ENCODE measurements at places on chromosomes 11 and 22. TPM values are rescaled to one million over a fixed set of nuclear protein-coding genes. Genes with fewer than 3 reads are reported as not detected.

DNA sequence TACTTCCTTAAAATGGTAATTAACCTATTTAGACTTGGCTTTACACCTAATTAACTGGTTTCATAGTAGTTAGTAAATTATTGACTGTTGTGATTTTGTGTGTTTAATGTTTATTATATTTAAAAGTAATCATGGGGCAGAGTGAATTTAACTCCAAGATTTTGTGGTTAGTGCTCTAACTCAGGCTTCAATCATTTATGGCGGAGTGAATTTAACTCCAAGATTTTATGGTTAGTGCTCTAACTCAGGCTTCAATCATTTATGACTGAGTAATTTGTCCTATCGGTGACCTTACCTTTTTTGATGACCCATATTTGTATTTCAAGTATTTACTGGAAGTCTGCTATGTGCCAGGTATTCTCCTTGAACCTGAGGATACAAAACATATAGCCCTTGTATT lies 7.2 kb downstream of the PRRG4 start:
- H3K27ac ChIP-seq = no peak overlapping the region
- DNase-seq = no peak
- no peaks in the 10 kb centered on the region for H3K36me3 ChIP-seq
- H3K4me1 ChIP-seq = no peaks in the 10 kb centered on the region
- peaks cover 14% of the 10 kb centered on the region for H3K27me3 ChIP-seq

DNA sequence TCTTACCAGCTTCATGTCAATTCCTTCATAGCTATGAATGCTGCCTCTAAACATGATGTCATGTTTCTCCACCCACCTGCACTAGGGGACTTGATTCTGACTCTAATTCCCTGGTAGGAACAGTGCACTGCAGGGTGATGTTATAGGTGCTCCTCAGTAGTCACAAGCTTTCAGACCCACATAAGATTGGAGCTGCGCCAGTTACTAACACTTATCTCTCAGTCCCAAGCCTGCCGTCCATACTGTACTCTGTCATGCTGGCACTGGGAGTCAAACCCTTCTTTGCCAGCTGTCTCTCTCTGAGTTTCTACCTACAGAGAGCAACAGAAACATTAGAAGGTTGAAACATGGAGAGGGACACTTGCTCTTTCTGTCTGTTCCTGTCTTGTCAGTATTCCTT lies 5.5 kb downstream of the OR56A1 start:
- H3K4me1 ChIP-seq = no peaks in the 10 kb centered on the region

DNA sequence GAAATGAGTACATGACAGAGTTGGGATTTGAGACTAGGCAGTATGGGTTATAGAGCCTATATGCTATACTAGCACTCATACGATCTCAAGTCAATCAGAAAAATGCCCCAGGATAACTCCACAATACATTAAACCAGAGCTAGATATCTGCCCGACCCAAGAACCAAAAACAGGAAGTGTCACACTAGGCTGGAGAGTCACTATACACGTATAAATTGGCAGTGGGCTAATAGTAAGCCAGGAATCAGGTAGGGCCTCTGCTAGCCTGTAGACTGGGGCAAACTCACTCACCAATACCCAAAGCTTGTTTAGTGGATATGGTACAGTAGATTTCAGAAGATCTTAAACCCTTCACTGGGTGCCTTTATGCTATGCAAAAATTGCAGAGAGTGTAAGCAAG lies 16.2 kb upstream of the EIF4G2 start:
- peaks cover 11% of the 10 kb centered on the region for H3K36me3 ChIP-seq
- H3K4me1 ChIP-seq = peaks cover 7% of the 10 kb centered on the region
- H3K27ac ChIP-seq = no peak overlapping the region
- no peak for DNase-seq
- no peaks in the 10 kb centered on the region for H3K27me3 ChIP-seq

DNA sequence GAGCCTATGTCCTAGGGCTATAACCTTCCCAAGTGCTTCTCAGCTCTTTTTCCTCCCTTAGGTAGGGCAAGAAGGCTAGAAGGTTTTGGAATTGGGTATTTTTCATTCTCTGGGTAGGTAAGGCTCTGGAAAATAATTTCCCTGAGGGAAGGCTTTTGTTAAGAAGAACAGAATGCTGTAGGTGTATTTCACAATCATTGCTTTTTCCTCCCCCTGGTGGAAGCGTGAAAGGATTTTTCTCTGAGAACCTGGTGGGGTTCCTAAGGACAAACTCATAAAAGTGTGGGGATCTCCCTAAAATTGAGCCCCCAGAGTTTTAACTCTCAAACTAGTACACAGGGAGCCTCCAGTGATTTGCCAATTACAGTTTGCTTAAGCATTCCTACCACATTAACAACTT lies 41.1 kb upstream of the NARS2 start:
- H3K27ac ChIP-seq = no peak overlapping the region
- peaks cover 2% of the 10 kb centered on the region for H3K36me3 ChIP-seq
- peaks cover 2% of the 10 kb centered on the region for H3K27me3 ChIP-seq
- H3K4me1 ChIP-seq = no peaks in the 10 kb centered on the region
- DNase-seq = no peak

Gene ANGPTL5
- not detected for total RNA-seq

DNA sequence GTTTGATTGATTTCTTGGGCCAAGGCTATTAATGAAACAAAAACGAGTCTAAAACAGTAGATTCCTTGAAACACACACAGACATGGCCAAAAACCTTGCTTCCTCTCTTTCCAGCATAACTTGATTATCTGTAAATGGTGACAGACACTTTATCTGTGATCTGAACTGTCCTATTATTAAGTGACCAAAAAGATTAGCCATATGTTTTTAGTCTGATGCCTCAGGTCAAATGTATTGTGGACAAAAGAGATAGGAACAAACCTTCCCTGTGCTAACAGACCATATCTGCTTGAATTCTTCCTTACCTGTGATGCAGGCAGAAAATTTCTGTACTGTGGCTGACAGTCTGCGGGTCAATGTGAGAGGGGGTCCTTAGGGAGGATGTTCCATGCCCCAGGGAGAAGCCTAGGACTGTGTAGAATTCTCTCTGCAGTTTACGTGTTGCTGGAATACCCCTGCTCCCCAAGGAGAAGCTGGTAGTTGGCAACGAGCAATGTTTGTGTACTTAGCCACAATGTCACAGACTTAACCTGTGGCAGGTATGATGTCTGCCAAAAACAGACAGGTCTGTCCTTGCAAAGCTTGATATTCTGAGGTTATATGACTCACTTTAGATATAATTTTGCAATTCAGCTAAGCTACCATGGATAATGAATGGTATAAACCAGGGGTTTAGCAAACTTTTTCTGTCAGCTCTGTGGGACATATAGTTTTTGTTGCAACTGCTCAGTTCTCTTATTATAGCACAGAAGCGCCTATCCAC lies 31.2 kb downstream of the C11orf71 start:
- H3K4me3 ChIP-seq = no peak overlapping the region
- no peaks in the 10 kb centered on the region for H3K36me3 ChIP-seq
- no peak for DNase-seq
- peaks cover 12% of the 10 kb centered on the region for H3K27me3 ChIP-seq
- H3K27ac ChIP-seq = no peak overlapping the region
- H3K4me1 ChIP-seq = no peaks in the 10 kb centered on the region

GRCh38 chr11:13480198-13480597 lies 15.6 kb downstream of the PTH start:
- no peak for DNase-seq
- H3K27me3 ChIP-seq = peaks cover 13% of the 10 kb centered on the region
- no peak overlapping the region for H3K4me3 ChIP-seq
- no peaks in the 10 kb centered on the region for H3K36me3 ChIP-seq
- H3K27ac ChIP-seq = no peak overlapping the region
- no peaks in the 10 kb centered on the region for H3K4me1 ChIP-seq

DNA sequence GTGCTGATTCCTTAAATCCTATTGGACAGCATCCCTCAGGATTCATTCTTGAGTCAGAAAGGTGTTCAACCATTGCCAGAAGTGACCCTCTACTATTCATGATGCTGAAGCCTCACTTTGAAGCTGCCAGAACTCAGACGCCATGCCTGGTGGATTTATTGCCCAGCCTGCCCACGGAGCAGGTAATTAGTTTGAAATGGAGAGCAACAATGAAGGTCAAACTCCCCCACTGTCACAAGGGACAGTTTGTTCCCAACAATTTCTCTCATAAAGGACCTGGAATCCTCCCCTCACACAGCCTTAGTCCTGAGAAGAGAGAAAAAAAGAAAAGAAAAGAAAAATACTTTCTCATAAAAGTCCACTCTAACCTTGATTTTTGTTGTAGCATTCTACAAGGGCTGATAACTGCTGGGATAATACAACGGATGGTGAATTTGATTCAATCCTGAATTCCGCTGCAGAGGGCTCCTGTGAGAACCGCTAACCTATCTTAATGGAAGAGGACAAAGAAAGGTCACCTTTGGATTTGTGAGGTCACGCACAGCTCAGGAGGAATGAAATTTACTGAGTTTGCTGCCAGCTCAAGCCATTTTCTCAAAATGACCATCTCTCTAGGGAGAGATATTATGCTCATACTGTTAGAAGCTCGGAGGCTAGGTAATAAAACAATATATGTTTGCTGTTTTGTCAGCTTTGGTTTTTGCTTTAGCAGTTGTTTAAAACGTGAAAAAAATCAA lies 161.6 kb upstream of the SYN3 start:
- no peaks in the 10 kb centered on the region for H3K4me1 ChIP-seq
- no peak overlapping the region for H3K27ac ChIP-seq
- no peak overlapping the region for H3K4me3 ChIP-seq
- DNase-seq = no peak
- no peaks in the 10 kb centered on the region for H3K36me3 ChIP-seq
- H3K27me3 ChIP-seq = no peaks in the 10 kb centered on the region

Gene APOBEC3F
- 19.8 TPM for total RNA-seq

Gene GRK3
- total RNA-seq = 30.1 TPM

Gene RASGRP2
- total RNA-seq = 14.5 TPM

DNA sequence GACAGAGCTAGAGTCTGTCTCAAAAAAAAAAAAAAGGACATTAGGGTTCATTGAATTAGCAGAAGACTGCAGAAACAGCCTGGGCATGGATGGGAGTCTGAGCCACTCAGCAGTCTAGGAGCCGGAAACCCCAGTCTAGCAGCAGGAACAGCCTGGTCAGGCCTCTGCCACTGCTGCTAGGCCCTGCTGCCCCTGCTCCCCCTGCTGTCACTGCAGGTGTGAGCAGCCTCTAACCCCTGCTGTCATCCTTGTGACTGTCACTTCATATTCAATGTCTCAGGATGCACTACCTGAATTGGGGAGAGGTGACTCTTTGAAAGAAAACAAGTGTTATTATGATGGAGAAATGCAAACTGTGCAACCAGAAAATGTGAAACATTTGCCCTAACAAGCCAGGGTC lies 7.0 kb upstream of the DDX17 start:
- H3K27me3 ChIP-seq = no peaks in the 10 kb centered on the region
- H3K4me1 ChIP-seq = peaks cover 2% of the 10 kb centered on the region
- H3K4me3 ChIP-seq = no peak overlapping the region
- no peak overlapping the region for H3K27ac ChIP-seq
- DNase-seq = peak; percentile 85

- DNase-seq = no peak
- H3K27me3 ChIP-seq = peaks cover 3% of the 10 kb centered on the region
- H3K4me3 ChIP-seq = no peak overlapping the region
- H3K36me3 ChIP-seq = no peaks in the 10 kb centered on the region
These were observed 4.2 kb upstream of the SYT8 start for GRCh38 chr11:1830322-1831223.
